ENCODE measurements at places on chromosomes 5 and 9.

DNA sequence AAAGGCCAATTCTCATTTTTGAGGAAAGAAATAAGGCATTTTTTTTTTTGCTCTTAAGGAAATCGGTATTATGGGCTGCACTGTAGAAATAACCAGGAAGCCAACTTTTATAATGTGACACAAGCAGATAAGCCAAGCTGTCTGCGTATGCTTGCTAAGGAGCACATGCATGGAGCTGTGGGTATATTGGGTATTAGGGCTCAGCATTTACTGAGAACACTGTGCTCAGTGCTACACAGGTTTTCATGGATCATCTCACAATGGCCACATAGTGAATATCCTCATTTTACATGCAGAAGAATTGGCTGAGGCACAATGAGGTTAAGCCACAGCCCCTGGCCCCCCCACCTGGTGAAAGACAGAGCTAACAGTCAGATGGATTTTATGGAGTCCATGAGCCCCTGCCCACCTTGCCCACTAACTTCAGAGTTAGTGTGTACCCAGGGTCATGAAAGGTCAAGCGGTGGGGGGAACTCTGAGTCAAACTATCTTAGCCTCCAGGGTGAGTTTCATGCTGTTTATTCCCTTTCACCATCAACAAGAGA, 204.8 kb downstream of the SPATA31A6 start:
- DNase-seq: no peak

- no peak for DNase-seq
Measured at GRCh38 chr9:112863746-112864145, 26.9 kb downstream of the SLC46A2 start.

GRCh38 chr5:142601432-142601831, 84.5 kb downstream of the FGF1 start:
- no peak for DNase-seq

DNA sequence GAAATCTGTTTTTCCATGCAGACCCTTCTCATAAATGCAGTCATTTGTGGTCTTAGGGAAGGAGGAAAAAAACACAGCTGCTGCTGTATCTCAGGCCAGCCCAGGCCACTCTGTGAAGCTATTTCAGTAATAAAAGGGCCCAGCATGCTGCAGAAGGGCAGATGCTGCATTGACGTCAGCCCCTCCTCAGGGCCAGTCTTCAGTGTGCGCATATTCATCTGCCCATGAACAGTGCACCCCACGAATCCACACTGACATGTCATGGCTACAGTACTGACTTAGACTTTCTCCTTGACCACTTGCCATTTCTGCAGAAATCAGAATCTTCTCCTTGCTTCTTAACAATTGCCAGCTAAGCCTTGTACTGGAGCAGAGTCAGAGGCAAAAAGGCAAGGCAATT, 304.7 kb downstream of the GABRG2 start:
- DNase-seq: no peak

DNA sequence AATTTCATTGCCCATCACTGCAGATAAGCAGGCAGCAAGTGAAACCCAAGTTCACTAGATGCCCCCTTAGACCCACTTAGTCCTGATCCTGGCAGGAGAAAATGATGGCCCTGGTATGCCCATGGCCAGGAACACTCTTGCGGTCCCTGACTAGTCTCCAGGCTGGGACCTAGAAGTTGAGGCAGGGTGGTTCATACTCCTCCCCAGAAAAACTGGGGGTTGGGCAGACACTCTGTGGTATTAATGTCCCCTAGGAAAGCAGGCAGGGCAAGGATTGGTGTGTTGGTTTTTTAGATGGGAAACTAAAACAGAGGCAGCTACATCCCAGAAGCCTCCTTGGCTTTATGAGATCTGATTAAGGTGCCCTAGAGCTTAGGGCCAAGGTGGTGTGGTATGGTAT, 13.1 kb downstream of the LHX6 start:
- no peak for DNase-seq

- no peak for DNase-seq
Measured at GRCh38 chr5:84450617-84451414, 66.1 kb upstream of the EDIL3 start.

GRCh38 chr9:100092066-100092465, 6.7 kb downstream of the ERP44 start:
- DNase-seq: no peak

GRCh38 chr9:21228122-21228521, at the start of gene IFNA17:
TSS of gene IFNA17 (minus strand) at chr9:21228222. CDS start at chr9:21228173, 49 bp downstream.
- no peak for DNase-seq

- DNase-seq: no peak
Measured at GRCh38 chr5:36273809-36274526, 27.7 kb downstream of the RANBP3L start.

DNA sequence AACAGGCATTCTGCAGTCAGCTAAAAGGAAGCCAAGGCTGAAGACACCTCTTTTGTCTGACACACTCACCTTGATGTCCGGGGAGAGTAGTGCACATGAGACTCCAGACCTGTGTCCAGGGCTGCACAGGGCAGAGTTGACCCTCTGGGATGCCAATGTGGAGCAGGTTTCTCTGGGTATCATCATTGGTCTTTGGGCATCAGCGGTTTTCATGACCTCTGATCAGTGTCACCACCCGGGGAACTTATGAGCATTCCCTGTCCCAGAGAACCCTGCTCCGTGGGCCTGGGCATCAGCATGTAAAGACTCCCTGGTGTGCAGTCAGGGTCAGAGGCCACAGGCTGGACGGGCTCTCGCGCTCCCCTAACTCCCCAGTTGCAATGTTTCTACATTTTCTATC, 80.2 kb downstream of the NSUN2 start:
- no peak for DNase-seq

GRCh38 chr5:126808521-126808988, 31.6 kb downstream of the LMNB1 start:
- no peak for DNase-seq

- DNase-seq: no peak
Measured at GRCh38 chr5:36688722-36689121, 82.3 kb downstream of the SLC1A3 start.

DNA sequence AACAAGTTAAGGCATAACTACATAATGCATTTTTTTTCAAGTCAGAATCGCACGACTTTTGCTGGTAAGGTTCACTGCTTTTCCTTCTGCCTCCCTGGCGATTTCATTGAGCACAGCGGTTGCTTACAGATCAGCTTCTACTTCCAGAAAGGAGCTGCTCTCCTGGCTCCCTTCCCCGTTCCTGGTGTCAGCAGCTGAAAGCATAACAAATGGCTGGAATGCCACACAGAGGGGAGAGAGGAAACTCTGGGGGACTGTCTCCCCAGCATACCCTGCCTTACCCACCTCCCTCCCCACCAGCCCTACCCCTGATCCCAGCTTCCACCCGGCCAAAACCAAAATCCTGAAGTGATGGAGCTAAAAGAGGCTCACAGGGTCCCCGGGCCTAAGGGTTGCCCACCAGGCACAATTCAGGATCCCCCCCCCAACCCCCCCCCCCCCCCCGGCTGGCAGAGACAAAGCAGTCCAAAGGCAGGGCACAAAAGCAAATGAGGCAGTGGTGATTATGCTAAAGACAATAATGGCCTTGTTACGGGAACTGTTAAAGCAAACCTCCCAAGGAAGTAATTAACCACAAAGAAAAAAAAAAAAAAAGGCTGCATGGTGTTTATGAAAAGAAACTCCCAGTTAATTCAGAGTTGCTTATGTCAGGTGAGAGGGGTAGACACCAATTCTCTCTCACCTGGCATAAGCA, 126.1 kb upstream of the WWC1 start:
- DNase-seq: no peak

DNA sequence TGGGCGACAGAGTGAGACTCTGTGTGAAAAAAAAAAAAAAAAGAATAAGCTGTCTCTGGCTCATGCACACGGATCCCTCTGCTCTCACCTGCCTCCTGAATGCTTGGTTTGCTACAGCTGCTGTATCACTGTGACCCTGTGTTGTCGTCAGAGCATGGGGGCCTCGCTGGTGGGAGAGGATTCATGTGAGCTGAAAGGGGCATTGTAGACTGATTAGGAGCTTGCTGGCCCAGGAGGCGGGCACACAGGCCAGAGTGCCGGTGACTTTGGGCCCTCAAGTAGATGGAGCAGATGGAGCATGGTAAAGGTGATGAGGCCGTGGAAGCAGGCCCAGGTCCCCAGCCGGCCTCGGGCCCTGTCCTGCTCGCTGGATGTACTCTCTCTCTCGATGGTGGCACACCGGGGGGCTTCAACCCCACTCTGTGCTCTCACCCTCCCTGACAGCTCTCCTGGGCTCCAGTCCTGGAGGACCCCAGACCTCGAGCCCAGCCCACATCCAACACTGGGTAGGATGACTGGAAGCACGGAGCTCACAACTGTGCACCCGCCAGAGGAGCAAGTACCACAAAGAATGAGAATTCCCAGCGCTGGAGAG, 7.1 kb downstream of the FLT4 start:
- no peak for DNase-seq

DNA sequence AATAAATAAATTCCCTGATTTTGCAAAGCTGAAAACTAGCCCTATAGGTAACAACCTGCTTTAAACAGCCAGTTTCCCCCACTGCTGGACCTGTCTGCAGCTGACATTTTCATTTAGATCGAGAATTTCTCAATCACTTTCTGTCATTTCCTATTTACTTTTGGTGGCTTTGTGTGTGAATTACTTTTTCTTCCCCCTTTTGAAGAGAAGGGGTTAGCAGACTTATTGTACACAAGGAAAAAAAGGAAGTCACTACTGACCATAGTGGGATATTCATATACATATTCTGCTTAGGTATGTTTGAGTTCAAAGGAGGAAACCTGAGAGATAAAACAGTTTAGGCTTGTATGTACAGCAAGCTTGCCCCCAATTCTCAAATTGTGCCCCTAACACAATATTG, 27.0 kb upstream of the IFNB1 start:
- no peak for DNase-seq

DNA sequence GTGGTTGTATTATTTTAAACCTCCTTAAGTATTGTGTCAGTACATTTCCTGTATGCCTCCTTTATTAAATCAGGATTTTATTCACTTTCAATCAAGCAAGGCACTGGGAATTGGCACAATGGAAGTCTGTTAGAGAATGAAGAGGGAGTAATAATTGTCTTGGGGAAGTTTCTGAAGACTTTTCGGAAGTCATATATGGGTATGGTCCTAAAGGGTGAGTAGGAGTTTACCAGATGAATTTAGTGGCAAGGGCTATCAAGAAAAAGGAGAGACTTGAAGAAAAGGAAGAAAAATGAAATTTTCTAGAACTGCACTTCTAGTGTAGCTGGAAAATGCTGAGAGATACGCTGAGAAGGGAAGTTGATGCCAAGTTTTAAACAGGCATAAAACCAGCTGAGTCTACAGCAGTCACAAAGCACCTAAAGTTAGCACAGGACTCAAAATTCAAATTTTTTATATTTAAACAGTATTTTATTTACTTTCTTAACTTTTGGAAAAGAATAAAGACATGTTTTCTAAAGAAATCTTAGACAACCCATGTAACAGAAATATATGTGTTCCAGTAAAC, 184.9 kb downstream of the SMC2 start:
- no peak for DNase-seq

DNA sequence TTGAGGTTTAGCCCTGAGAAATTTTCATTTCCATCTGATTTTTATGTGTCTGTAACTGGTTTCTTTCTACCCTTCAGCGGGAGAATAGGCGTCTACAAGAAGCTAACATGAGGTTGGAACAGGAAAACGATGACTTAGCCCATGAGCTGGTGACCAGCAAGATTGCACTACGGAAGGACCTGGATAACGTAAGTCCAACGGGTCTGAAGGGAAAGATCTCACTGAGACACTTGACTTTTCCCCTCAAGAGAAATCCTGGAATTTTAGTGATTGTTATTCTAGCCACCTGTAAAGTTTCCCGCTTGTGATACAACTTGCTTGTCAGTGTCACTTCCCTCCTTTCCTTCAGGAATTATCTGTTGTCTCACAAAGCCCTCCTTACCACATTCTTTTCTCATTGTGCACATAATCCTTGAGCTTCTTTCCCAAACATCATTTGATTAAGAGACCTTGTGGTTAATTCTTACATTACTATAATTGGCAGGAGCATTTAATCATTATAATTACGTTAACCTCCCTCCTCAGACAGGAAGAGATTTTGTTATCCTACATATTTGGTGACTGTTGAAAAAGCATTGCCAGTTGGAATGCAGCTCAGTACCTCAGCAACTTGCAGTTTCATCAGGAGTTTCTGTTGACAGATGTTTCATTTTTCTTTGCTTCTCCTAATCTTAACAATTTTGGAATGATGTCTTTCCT, 56.9 kb downstream of the GPR21 start:
- DNase-seq: no peak

- DNase-seq: no peak
Measured at GRCh38 chr5:79794347-79794746, 104.7 kb downstream of the CMYA5 start.

- no peak for DNase-seq
Measured at GRCh38 chr5:82586661-82587310, 308.6 kb upstream of the RPS23 start.

DNA sequence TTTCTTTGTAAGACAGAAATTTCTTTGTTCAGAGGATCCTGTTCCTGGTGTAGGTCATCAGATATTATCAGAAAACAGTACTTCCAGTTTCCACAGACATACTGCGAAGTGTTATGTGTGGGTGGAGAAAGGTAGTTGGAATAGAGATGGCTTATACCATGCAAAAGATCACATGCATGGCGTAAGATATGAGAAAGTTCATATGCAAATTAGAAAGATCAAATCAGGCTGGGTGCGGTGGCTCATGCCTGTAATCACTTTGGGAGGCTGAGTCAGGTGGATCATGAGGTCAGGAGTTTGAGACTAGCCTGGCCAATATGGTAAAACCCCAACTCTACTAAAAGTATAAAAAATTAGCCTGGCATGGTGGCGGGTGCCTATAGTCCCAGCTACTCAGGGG, 65.2 kb upstream of the GLIS3 start:
- DNase-seq: no peak

- no peak for DNase-seq
Measured at GRCh38 chr5:43156388-43156787, 35.6 kb upstream of the NIM1K start.

GRCh38 chr5:155595791-155596190, 582.2 kb downstream of the KIF4B start:
- no peak for DNase-seq

DNA sequence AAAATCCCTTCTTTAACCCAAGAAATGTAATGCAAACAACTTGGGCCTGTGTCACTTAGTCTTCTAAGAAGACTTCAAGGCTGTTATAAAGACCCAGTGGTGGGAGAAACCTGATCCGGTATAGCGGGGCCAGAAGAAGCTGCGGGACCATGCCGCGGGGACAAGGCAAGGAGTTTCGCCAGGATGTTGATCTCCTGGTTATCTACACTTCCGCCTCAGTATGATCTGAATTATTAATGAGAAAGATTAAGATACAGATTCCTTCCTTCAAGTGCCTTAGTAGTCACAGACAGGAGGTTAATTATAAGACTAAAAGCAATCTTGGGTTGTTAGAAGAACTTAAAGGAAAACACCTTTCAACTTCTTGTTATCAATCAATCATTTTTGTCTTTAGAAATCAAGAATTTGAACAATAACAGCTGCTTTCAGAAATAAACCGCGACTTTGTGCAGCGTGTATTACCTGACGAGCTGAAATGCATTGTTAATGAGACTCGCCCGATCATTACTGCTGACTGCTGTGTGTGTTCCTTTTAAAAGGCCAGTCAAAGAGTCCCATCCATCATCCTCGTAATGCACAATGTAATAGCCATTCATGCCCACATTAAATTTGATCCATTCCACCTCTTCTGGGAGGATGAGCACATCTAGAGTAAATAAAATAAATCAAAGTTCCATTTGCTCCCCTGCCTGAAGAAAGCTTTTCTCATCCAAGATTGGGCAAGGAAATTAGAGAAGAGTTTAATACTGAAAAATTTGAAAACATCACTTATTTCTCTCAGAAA, 22.2 kb downstream of the ERAP1 start:
- no peak for DNase-seq

GRCh38 chr5:138951986-138952735, 77.0 kb upstream of the LRRTM2 start:
- no peak for DNase-seq
